ENCODE measurements at places on chromosomes 1 and 21.

DNA sequence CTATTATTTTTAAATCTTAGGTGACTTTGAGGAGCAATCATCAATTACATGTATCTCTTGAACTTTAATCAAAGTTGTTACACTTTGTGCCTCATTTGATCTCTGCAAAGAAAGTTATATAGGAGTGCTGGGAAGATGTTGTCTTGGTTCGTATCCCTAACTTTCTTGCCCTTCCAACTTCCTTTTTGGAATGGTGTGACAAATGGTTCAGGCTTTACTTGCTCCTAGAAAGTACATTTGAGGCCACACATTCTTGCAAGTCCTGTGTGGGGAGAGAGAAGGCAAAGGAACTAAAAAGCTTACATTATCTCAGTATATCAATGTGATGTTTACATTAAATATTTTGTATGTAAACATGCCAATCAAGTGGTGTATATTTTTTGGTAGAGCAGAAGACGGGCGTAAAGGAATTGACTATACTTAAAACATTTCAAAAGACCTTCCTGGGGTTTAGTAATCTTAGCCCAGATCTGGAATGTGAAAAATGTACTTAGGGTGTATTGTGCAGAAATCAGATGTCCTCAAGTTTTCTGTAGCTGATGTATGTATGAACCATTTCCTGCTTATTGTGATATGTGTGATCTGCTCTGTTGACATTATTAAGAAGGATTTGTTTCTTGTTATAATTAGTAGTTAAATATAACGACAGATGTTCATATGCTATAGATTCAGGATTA is 59.2 kb downstream of the USP25 start:
- no peak for DNase-seq

- no peak for DNase-seq
These were observed 11.2 kb upstream of the RNF223 start for GRCh38 chr1:1085171-1085841.

GRCh38 chr1:227333423-227333822 is 15.1 kb upstream of the CDC42BPA start:
- DNase-seq, result no peak

- DNase-seq, result no peak
These were observed 59.9 kb downstream of the WARS2 start for GRCh38 chr1:119080586-119080985.

GRCh38 chr1:46192171-46192570 is 6.1 kb downstream of the POMGNT1 start:
- DNase-seq, result no peak

- DNase-seq, result peak; percentile 10
These were observed 2.6 kb downstream of the COL16A1 start for GRCh38 chr1:31701091-31701736.

GRCh38 chr1:111032295-111032897 is 68.7 kb upstream of the LRIF1 start:
- DNase-seq, result peak; percentile 19

GRCh38 chr1:162364498-162364897 is 12.2 kb downstream of the SPATA46 start:
- no peak for DNase-seq

- DNase-seq, result no peak
These were observed 18.5 kb upstream of the A3GALT2 start for GRCh38 chr1:33339413-33339812.

DNA sequence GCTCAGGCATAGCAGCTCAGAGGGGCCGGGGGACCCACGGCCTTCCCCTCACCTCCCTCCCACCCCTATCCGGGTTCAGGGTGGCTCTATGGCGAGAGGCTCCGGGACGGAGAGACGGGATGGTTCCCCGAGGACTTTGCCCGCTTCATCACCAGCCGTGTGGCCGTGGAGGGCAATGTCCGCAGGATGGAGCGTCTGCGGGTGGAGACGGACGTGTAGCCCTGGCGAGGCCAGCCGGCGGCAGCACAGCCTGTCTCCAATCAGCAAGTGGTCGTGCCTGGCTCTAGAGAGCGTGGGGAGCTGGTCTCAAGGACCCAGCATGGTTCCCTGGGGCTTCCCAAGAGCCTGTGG is 25.9 kb downstream of the ARHGEF16 start:
- DNase-seq, result no peak

DNA sequence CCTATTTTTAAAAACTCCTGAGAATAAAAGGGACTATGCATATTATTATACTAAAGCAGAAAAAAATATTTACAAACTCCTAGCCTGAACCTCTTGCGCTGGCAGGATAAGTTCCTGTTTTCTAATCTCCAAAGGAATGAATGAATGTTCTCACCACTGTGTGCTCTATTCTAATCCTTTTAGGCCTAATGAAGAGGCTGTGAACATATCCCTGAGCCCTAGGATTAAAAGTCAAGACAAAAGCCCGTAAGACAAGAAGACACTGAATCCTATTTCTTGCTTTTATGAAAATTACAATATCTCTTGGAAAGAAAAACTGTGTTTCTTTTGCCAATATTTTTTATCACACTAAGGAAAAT is 317.5 kb downstream of the HHAT start:
- DNase-seq, result no peak

DNA sequence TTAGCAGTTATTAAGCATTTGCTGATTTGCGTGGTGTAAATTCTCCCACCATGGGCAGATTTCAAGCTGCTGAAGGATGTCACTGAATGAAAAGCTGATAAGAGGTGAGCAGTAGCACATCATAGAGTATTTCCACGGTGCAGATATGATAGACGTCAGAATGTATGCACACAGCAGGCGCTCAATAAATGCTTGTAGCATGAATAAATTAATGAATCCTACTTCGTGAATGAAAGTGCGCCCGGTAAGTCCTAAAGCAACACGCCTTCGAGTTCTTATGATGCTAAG is 510 bp upstream of the UBIAD1 start:
- no peak for DNase-seq

- no peak for DNase-seq
These were observed at the start of gene FAM43B for GRCh38 chr1:20551945-20552727. FAM43B (plus strand) TSS chr1:20552573; CDS start chr1:20552974, 401 bp downstream.

- DNase-seq, result no peak
These were observed 19.3 kb downstream of the MIIP start for GRCh38 chr1:12038356-12039163.

DNA sequence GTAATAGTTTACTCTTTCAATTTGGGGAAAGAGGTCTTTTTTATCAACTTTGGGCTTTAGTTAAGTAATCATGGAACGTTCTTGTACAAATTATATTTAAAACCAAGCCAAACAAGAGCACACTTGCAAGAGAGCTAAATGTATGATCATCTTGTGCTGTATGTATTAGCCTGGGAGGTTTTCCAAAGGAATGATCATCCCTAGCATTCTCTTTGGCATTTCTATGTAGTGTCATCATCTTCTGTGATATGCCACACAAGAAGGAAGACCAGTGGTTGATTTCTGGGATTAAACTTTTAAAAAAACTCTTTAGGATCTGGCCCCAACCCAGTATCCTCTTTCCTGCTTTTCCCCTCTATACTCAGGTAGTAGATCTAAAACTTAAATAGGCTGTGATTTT is 38.4 kb upstream of the KCNQ4 start:
- DNase-seq, result no peak

GRCh38 chr1:920010-920409 is 3.7 kb upstream of the SAMD11 start:
- DNase-seq, result no peak

DNA sequence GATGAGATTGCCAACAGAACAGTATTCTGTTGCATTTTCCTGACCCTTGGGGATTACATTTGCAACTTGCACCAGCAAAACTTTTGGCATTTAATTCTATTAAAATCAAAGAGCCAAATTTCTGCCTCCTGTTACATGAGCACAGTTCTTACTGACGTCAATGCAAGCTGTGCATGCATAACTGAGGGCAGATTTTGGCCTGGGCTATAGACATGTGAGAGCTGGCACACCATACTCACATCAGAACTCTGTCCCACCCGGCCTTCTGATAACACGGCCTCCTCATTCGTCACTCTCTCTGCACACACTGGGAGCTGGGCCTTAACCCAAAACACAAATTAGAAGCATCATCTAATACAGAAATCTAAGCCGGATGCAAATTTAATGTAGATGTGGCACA is 31.5 kb downstream of the PAPPA2 start:
- DNase-seq, result no peak

DNA sequence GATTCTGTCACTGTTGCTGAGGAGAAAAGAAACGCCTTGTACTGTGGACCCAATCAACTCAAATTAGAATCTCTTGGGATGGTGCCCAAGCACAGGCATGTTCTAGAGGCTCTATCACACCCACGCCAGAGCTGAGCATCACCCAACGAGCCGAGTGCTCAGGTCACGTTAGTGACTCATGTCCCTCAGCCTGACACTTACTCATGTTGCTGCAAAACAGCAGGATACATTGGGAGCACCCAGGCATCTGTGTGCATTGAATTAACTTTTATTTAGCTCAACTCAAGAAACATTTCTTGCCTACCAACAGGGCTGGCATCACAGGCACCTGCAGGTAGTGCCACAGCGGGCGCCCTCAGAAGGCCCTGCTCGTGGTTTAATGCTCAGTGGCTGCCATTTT is 149.8 kb downstream of the ETS2 start:
- no peak for DNase-seq

DNA sequence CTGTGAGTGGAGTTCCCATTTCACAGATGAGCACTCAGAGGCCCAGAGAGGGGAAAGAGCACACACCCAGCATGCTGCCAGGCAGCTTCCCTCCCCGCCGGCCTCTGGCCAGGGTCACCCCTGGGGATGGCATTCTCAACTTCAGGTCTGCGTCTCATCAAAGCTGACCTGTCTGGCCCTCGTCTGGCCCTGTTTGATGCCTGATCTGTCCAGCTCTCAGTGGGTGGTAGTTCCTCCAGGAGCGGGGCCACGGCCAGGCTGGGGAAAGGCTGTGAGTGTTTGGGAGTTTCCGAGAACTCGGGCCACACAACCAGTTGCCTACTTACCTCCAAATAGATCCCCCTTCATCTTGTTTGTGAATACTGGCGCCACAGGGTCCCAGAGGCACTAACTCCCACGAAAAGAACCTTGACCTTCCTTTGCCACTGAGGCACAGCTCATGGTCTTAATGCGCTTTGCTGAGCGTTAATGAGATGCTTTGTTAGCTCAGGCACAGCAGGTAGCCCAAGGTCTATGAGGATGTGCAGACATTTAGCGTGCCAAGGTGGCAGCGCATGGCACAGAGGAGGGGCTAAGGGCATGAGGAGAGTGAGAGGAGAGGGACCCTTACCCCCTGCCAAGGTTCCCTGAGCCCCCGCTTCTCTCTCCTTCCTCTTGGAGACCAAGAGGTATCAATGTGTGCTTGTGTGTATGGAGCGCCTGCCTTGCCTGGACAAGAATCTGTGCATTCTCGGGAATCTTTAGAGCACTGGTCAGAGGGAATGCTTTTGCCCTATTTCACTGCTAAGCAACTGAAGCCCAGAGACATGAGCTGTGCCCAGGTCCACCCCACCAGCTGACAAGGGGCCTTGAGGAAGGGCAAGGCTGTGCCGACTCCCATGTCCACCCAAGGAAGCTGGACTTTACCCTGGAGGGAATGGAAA is 61.2 kb downstream of the DISP3 start:
- DNase-seq, result no peak

GRCh38 chr1:167658574-167659328 is 28.7 kb downstream of the RCSD1 start:
- DNase-seq, result no peak

GRCh38 chr1:23288671-23289070 is 55.4 kb downstream of the HNRNPR start:
- no peak for DNase-seq

DNA sequence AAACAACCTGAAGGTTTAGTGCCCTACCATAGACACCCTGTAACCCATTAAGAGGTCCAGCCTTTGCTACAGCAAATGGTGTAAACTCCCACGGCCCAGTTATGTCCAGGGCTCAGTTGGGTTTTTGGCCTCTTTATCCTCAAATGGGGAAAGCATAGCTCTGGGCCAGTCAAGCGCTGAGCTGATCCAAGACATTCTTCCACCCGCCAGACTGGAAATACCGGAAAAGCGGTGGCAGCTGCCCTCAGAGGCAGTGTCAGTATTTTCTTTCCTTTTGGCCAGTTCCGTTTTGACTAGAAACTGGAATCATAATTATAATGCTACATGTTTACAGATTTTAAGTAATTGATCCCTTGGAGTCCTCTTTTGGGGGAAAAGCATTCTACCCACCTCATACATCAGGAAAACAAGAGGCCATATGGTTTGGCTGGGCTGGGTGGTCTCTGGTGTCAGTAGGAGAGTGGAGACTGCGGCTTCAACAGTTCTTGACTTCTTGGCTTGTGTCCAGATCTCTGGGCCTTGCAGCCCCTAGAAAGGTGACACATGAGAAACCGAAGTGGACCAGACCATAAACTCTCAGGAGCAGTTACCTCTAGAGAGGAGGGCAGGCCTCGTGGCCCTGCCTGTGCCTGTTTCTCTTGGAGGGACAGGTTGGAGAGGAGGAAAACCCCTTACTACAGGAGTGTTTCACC is 30.2 kb upstream of the CLDN14 start:
- no peak for DNase-seq

DNA sequence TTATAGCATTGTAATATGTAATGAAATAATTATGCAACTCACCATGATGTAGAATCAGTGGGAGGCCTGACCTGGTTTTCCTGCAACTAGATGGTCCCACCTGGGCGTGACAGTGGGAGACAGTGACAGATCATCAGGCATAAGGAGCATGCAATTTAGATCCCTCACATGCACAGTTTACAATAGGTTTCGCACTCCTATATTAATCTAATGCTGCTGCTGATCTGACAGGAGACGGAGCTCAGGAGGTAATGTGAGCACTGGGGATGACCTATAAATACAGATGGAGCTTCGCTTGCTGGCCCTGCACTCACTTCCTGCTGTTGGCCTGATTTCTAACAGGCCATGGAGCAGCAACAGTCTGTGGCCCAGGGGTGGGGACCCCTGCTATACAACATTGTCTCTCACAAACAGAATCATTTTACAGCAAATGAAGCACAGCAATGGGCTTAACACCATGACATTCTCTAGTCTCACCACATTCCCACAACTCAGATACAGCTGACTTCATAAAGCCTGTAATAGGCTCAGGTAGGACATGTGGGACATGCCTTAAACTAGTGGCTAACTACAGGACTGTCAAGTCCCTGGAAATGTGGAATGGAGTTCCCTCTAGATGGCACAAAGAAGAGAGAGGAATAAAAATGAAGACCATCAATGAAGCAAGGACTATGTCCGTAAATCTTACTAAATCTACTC is 40.7 kb upstream of the SLC5A9 start:
- no peak for DNase-seq

GRCh38 chr1:201750120-201750519 is 78.8 kb upstream of the IPO9 start:
- no peak for DNase-seq

DNA sequence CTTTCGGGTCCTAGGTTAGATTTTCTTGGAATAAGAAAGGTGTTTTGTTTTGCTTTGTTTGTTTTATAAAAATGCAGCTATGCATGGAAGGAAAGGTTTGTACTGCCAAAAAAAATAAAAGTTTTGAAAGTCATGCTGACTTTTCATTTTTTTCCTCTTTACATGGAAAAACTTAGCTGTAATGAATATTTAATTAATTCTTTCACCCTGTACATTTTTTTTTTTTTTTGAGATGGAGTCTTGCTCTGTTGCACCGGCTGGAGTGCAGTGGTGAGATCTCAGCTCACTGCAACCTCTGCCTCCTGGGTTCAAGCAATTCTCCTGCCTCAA is 48.7 kb downstream of the NENF start:
- no peak for DNase-seq

- DNase-seq, result no peak
These were observed 57.6 kb downstream of the LDLRAD2 start for GRCh38 chr1:21869620-21870121.

- DNase-seq, result no peak
These were observed 79.9 kb upstream of the LAMC2 start for GRCh38 chr1:183106166-183106565.

Data from stimulated activated CD4-positive, alpha-beta T cell treated with anti-CD3 and anti-CD28 coated beads, TNF-alpha, amount 100 ng/mL, for 1 hour (primary cell).